ENCODE measurements at places on chromosomes 4 and X. TPM values are rescaled to one million over a fixed set of nuclear protein-coding genes. Genes with fewer than 3 reads are reported as not detected.

GRCh38 chrX:46547857-46548256 is 2.6 kb upstream of the ZNF674 start:
- no peaks in the 10 kb centered on the region for H3K36me3 ChIP-seq
- no peak overlapping the region for H3K4me3 ChIP-seq

DNA sequence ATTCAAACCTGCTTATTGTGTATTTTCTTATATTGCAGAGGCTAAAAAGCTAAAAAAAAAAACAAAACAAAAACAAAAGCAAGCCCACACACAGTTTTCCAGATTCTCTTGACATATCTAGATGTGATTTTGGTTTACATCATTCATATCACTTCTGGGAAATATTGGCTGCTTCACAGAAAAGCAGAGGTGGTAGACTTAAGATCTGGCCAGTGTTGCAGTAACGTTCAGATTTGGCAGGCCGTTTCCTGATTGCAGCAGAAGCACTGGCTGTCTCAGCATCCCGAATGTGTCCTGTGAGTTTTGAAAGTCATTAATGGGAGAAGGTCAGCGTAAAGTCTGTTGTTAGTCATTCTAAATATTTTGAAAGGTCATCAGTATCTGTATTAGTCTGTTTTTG is 2062.0 kb downstream of the ARAP2 start:
- no peak overlapping the region for H3K27ac ChIP-seq
- H3K27me3 ChIP-seq, result no peaks in the 10 kb centered on the region
- H3K36me3 ChIP-seq, result no peaks in the 10 kb centered on the region
- H3K4me1 ChIP-seq, result no peaks in the 10 kb centered on the region
- H3K4me3 ChIP-seq, result no peak overlapping the region

DNA sequence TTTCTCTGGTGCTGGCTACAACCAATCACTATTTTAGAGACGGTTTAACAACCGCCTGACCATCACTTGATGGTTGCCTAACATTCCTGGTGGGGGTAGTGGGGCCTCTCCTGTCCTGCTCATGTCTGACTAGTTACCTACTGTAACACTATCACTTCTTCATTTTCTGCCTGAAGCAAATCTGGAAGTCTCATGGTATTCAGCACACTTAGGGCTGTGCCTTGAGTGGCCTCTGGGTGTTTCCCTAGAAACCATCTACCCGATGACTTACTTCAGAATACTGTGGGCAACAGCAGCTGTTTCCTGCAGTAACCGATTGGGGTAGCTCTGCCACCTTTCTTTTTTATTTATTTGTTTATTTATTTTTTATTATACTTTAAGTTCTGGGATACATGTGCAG is 880.1 kb upstream of the INTU start:
- H3K4me3 ChIP-seq, result no peak overlapping the region
- DNase-seq, result no peak
- no peaks in the 10 kb centered on the region for H3K27me3 ChIP-seq
- H3K36me3 ChIP-seq, result no peaks in the 10 kb centered on the region

DNA sequence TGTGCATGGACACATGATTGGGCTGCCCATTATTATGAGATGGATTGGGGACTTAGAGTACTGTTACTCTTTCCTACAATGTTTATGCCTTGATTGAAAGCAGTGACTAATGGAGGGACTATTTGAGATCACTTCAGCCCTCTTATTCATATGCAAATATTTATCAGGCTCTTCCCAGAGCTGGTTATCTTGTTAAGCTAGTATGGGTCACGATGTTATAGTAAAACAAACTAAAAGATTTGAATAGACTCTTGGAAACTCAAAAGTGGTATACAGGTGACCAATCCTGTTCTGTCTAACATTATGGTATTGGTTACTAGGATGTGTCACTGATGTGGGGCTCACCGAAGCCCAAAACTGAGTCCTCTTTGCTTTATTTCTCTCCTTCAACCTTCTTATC is 306.2 kb upstream of the CASK start:
- no peak for DNase-seq
- H3K36me3 ChIP-seq, result no peaks in the 10 kb centered on the region
- no peak overlapping the region for H3K4me3 ChIP-seq
- peaks cover 5% of the 10 kb centered on the region for H3K27me3 ChIP-seq
- no peak overlapping the region for H3K27ac ChIP-seq

GRCh38 chr4:91621446-91621845 is 682.3 kb upstream of the GRID2 start:
- H3K4me3 ChIP-seq, result no peak overlapping the region
- no peaks in the 10 kb centered on the region for H3K36me3 ChIP-seq
- no peaks in the 10 kb centered on the region for H3K27me3 ChIP-seq
- no peak overlapping the region for H3K27ac ChIP-seq
- DNase-seq, result no peak

The NUP62CL gene
- 1.7 TPM for total RNA-seq

DNA sequence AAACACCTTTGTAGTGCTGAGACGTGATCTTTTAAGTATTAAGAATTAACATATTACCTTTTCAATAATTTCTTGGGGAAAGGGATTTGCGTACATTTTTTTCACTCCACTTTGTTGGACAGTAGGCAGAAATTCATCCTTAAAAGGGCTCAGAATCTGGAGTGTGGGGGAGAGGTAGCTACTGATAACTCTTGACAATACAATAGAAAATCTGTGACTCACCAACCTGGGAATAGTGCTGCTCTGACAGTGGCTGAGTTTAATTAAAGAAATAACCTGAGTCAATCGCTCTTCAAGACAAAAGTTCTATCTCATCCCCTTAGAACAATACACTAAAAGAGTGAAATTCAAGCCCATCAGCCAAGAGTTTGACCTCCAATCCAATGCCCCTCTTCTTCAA is 60.2 kb downstream of the SLC9A7 start:
- no peaks in the 10 kb centered on the region for H3K4me1 ChIP-seq
- no peak overlapping the region for H3K4me3 ChIP-seq
- no peaks in the 10 kb centered on the region for H3K36me3 ChIP-seq
- DNase-seq, result no peak
- no peak overlapping the region for H3K27ac ChIP-seq

The ITIH6 gene
- not detected for total RNA-seq

DNA sequence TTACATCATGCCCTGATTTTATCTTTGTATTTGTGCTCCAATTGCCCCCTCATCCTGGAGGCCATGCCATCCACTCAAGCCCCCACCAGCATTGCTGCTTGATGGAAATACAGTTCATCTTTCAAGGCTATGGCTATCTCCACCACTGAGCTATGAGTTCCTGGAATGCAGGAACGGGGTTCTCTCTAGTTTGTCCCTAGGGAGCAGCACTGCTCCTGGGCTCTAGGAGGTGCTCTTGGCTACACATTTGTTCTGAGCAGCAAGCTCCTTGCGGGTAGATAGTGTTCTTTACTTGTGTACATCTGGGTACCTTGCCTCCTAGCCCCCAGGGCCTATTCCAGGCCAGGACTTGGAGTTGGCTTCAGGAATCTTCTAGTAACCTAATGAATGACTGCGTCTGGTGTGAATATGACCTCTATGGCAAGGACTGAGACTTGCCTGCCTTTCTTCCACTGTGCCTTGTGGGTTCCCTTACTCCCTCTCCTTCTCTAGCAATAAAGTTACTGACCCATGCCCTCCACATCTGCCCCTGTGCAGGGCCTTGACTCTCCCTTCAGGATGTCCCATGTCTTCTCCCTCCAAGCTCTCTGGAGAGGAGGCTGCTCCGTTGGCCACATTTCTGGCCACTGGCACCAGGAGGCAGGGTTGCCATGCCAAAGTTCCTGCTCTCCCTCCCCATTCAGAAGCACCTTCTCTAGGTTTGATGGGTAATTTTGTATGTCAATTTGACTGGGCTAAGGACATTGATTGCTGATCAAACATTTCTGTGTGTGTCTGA is 7.6 kb downstream of the CITED1 start:
- H3K27me3 ChIP-seq, result peaks cover 5% of the 10 kb centered on the region
- DNase-seq, result no peak
- no peaks in the 10 kb centered on the region for H3K36me3 ChIP-seq
- H3K27ac ChIP-seq, result no peak overlapping the region
- no peaks in the 10 kb centered on the region for H3K4me1 ChIP-seq
- H3K4me3 ChIP-seq, result no peak overlapping the region

DNA sequence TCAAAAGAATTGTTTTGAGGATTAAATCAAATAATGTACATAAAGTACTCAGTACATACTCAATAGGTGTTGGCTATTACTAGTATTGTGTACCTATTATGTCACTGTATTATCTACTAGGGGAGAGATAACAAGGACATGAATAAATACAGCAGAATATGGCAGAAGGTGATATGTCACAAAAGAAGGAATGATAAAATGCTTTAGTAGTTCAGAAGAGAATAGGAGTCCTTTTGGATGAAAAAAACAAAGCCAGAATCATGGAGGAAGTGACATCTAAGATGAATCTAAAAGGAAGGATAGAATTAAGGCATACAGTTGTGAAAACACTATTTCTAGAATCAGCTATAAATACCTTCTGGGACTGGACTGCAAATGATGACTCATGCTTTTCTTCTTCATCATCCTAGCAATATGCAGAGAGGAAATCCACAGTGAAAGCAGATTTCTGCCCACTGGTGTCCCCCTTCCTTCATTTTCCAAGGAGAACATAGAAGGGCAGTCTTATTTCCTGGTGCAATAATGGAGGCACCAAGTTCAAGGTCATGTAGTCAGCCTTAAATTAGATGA is 98.7 kb downstream of the GLUD2 start:
- DNase-seq, result no peak
- no peak overlapping the region for H3K4me3 ChIP-seq
- no peaks in the 10 kb centered on the region for H3K4me1 ChIP-seq
- no peaks in the 10 kb centered on the region for H3K36me3 ChIP-seq
- H3K27ac ChIP-seq, result no peak overlapping the region
- no peaks in the 10 kb centered on the region for H3K27me3 ChIP-seq

DNA sequence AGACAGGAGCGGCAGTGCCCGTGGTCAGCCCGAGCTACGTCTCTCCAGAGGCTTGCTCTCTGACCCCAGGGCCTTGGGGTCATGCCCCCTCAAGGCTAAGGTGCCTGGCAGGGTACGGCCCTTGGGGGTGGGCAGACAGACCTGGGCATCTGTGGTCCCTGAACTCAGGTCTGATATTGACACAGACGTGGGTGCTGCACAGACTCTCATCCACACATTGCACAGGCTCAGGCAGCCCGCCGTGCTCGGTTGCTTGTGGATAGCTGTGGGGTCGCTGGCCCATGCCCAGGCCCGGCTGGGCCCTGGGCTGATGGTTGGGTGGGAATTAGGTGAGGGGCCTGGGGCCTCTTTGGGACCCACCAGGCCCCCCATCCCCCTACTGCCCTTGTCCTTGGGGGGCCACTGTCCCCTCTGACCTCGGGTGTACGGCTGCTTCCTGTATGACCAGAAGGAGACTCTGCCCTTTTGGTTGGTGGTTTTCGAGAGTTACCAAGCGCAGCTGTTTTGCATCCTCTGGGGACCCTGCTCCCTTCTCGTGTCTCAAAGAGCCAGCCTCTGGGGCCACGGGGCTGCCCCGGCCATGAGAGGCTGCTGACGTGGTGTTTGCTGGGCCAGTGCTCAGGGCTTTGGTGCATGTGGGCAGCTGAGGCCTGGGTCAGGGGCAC is 10.1 kb downstream of the FGFRL1 start:
- no peak for DNase-seq
- H3K4me1 ChIP-seq, result peaks cover 10% of the 10 kb centered on the region
- no peak overlapping the region for H3K4me3 ChIP-seq
- peaks cover 32% of the 10 kb centered on the region for H3K36me3 ChIP-seq

- no peak overlapping the region for H3K4me3 ChIP-seq
- no peak for DNase-seq
- no peak overlapping the region for H3K27ac ChIP-seq
- no peaks in the 10 kb centered on the region for H3K4me1 ChIP-seq
These were observed 67.5 kb downstream of the NEUROG2 start for GRCh38 chr4:112448306-112449132.

The XAGE2 gene
- total RNA-seq, result not detected

GRCh38 chr4:2186133-2186864 is 55.6 kb downstream of the HAUS3 start:
- peak; percentile 57 for DNase-seq
- H3K4me1 ChIP-seq, result no peaks in the 10 kb centered on the region
- H3K4me3 ChIP-seq, result no peak overlapping the region
- no peak overlapping the region for H3K27ac ChIP-seq
- H3K27me3 ChIP-seq, result no peaks in the 10 kb centered on the region

DNA sequence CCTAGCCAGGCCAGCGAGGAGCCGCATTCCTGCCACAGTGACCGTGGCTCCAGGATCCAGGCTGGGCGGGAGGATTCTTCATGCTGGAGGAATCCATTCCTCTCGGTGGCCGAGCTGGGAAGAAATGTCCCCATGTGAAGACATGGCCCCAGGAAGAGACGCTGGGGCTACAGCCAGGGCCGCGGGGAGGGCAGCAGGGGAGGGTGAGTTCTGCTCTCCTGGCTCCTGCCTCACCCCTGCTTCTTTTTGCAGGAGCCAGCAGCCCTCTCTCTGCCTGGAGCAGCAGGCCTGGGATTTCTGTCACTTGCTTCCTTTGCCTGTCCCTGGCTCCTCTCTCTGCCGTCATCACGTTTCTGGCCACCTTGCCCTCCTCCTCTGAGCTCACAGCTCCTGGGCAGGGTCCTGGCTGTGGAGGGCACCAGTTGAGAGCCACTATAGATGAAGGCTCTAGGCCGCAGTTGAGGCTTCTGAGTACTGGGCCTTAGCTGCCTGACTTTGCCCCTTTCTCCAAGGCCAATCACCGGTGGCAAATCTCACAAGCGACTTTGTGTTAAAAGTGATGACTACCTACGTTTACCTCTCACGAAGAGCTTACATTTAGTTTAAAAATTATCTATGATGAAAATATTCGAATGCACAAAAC is 48.3 kb downstream of the ENPP6 start:
- H3K36me3 ChIP-seq, result no peaks in the 10 kb centered on the region
- peaks cover 10% of the 10 kb centered on the region for H3K4me1 ChIP-seq
- H3K4me3 ChIP-seq, result no peak overlapping the region
- no peak overlapping the region for H3K27ac ChIP-seq
- H3K27me3 ChIP-seq, result no peaks in the 10 kb centered on the region

The NDP gene
- 0.73 TPM for total RNA-seq

DNA sequence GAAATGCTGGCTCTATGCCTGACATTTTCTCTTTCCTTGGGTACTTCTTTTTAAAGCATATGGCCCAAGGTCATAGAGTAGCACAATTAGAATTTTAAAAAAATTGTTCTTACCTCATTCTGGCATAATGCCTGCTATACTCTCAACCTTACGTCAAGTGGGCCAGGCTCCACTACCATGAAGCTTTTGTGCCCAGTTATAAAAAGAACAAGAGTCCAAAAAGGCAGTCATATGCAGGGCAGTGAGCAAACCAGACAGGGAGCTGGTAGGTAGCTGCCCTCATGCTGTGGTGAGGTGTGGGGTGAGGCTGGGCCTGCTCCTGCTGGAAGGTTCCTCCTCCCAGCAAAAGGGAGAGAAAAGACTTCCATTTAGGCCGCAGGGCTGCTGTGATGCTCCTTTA is 64.4 kb upstream of the UCP1 start:
- no peaks in the 10 kb centered on the region for H3K27me3 ChIP-seq
- H3K36me3 ChIP-seq, result peaks cover 47% of the 10 kb centered on the region
- no peak overlapping the region for H3K27ac ChIP-seq
- no peak overlapping the region for H3K4me3 ChIP-seq
- peaks cover 19% of the 10 kb centered on the region for H3K4me1 ChIP-seq

DNA sequence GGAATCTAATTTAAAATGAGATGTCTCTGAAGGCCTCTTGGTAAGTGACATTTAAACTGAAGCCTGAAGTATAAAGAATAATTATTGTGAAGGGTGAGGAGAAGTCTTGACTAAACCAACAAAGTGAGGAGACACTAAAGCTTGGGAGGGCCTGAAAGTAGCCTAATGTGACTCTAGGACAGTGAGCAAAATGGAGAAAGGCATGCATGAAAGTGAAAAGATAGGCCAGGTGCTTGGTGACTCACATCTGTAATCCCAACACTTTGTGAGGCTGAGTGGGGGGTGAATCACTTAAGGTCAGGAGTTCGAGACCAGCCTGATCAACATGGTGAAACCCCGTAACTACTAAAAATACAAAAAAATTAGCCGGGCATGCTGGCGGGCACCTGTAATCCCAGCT is 46.9 kb upstream of the SMARCAD1 start:
- H3K36me3 ChIP-seq, result no peaks in the 10 kb centered on the region
- H3K4me1 ChIP-seq, result no peaks in the 10 kb centered on the region
- no peaks in the 10 kb centered on the region for H3K27me3 ChIP-seq
- no peak overlapping the region for H3K4me3 ChIP-seq
- H3K27ac ChIP-seq, result no peak overlapping the region
